ENCODE measurements at places on chromosomes 2 and 18.

GRCh38 chr2:15302154-15302553, 259.0 kb downstream of the NBAS start:
- no peak for DNase-seq

GRCh38 chr18:68314403-68314802, 400.5 kb downstream of the TMX3 start:
- no peak for DNase-seq

- no peak for DNase-seq
Observed at GRCh38 chr2:238560234-238560633, 133.5 kb downstream of the ASB1 start.

DNA sequence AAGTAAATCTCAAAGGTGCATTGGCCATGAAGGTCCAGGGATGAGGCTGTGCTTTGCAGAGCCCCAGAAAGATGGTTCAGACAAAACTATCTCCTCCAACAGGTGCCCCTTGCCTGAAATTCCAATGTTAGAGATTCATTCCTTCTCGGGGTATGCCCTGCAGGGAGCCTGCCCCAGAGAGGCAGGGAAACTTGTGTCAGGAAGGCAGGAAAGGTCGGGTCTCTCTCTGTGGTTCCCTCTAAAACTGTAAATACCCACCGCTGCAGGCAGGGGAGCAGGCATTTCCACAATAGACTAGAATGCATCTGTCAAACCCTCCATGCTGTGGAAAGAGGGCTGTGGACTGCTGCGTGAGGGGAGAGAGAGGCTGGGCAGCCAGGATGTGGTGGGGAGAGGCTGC, 207.8 kb upstream of the SMAD2 start:
- peak; percentile 57 for DNase-seq

DNA sequence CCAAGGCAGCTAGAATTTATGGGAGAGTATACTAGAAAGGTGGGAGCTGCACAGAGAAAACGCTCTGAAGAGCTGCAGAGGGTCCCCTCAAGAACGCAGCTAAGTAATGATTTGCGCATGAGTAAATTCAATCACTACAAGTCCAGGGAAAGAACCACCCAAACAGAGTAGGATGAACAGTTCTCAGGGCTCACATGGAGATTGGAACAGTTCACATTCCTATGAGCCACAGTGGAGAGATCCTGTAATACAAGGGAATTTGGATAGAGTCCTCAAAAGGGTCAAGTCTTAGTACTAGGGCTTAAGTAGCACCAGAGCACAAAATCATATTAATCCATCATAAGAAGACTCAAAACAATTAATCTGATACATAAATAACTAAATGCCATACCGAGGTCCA, 12.7 kb downstream of the OLA1 start:
- no peak for DNase-seq

All from DMS79 treated with DMSO at 0.1 percent for 48 hours (cell line).